ENCODE measurements at places on chromosomes 12 and 14.
A peak's percentile ranks its signal among the peaks of the same experiment; 100 is the strongest.

DNA sequence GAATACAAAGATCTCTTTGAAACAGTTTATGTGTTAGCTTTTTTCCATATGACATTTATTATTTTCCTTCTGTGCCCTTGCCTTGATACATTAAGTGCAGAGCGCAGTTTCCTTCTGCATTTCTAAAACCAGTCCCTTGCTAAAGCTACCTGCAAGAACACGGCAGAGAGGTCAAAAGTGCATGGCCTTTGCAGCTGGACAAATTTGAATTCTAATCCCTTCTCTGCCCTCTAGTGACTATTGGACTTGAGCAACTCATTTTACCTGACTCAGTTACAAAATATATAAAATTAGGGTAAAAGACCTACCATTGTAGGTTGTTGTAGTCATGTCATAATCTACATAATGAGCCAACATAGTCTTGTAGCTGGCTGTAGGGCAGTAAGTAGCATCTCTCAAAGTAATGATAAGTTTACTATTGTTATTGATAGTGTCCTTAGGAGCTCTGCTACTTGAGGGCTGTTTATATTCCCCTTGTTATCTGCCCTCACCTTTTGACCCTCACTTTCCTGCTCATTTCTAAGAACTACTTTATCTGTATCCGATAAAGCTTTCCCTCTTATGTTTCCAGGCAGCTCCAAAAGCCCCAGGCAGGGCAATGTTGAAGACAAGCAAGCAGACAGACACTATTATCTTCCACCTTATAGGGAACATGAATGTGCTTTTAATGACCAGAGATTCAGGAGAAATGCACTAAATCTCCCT, 120.0 kb upstream of the PDZRN4 start:
- no peak for DNase-seq

- no peak for DNase-seq
Observed at GRCh38 chr12:109718390-109718789, 4.8 kb downstream of the FAM222A start.

GRCh38 chr12:87439990-87440827, 589.0 kb downstream of the C12orf50 start:
- peak; percentile 65 for DNase-seq

- DNase-seq = no peak
Observed at GRCh38 chr12:53290661-53291060, 4.7 kb upstream of the PFDN5 start.

DNA sequence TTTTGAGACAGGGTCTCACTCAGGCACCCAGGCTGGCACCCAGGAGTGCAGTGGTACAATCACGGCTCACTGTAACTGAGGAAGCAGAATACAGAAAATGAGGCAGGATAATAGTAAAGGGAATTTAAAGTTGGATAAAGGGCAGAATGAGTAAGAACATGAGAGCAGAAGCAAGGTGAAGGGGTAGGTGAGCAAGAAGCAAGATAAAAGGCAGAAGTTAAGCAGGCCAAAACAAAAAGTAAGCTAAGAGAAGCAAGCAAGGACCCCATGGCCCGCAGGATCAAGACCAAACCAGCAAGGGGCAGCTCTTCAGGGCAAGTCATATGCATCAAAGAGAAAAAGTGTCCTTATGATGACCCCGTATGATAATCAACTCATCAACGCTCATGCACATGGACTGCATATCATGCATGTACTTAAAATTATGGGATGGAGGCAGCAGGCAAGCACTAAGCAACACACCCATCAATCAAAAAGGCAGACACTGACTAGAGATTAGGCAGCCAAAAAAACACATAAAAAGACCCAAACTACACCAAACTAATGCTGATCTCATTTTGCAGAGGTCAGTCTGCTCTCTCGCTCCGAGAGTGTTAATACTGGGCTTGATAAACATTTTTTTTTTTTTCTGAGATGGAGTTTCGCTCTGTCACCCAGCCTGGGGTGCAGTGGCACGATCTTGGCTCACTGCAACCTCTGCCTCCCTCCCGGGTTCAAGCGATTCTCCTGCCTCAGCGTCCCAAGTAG, 11.6 kb downstream of the TIMELESS start:
- DNase-seq = no peak

GRCh38 chr12:130203151-130203550, 40.9 kb downstream of the FZD10 start:
- DNase-seq = no peak

DNA sequence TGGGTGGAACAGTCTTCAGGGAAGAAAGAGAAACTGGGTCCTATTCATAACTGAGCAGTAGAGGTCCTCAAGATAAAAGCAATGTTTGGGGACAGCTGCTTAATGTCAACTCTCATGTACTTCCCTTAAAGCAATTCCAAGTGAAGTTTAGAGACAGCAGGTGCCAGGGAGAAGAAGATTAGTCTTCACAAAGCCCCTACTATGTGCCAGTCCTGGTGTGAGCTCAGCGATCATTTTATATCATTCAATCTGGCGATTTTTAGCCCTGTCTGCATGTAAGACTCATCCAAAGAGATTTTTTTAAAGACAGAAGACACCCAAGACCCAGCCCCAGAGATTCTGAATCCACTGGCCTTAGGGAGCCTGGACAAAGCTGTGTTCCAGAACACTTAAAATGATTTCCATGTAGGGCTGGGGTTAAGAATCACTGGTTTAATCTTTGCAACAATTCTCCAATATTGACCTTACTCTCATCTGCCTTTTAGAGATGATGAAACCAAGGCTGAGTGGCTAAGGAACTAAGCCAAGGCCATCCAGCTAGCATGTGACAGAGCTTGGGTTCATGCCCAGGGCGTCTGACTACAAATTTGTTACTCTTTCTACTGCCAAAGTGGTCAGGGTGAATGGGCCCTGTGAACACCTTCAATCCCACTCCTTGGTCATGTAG, 404.5 kb upstream of the TBX3 start:
- DNase-seq = no peak

DNA sequence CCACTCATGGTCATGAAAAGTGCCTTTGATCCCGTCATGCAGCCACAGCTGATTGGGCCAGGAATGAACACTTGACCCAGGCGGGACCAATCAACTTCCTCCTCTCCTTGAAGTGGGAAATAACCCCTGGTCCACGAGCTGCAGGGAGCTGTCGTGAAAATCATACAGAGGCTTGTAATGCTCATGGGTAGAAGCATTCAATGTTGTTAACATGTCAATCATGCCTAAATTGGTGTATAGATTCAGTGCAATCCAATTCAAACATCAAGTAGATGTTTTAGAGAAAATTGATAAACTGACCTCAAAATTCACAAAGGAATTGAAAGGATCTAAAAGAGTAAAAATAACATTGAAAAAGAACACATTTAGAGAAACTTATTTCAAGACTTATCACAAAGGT, 1019.0 kb upstream of the TMEM132C start:
- no peak for DNase-seq

DNA sequence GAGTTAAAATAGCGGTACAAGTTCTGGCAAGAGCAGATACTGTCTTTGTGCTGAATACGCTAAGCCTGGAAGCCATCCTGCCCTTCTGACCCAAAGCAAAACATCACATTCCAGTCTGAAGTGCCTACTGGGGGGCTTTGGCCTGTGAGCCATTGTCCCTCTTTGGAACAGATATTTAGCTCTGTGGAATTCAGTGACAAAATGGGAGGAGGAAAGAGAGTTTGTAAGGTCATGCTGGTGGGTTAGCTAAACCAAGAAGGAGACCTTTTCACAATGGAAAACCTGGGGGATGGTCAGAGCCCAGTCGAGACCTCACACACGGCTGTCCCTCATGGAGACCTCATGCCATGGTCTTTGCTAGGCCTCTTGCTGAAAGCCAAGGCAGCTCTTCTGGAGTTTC, 18.5 kb downstream of the EMP1 start:
- DNase-seq = no peak

GRCh38 chr14:67644428-67644827, 24.7 kb downstream of the ARG2 start:
- DNase-seq = no peak

DNA sequence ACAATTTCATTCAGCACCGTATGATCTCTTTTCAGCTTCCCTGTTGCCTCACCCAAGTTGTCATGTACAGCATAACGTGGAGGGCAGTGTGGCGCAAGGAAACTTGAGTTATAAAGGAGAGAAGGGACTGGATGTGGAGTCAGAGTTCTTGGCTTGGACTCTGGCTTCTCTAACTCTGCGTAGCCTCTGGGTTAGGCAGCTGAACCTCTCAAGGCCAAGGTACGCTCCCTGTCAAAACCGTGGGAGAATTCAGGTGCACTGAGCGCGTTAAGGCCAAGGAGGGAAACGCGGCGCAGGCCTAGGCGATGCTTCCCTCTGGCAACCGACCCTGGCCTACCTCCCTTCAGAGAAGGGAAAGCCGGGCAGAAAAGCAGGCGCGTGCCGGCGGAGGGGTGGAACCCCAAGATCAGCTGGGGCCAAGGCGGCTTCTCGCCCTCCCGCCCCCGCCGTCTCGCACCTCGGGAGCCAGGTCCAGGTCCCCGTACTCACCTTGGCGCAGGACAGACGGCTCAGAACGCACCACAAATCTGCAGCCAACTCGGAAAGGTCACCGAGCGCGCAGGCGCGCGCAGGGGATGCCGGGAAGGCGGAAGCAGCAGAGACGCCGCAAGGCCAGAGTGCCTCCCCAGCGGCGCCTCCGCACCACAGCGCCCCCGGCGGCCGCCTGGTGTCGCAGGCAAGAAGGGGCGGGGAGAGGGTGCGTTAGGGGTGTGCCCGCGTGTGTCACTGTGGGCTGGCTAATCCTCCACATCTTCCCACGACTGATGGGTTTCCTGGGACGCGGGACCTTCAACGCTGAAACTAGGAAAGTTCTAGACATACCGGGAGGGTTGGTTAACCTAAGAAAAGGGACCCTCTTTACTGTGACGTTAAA, 7.0 kb upstream of the TDRD9 start:
- peak; percentile 88 for DNase-seq

DNA sequence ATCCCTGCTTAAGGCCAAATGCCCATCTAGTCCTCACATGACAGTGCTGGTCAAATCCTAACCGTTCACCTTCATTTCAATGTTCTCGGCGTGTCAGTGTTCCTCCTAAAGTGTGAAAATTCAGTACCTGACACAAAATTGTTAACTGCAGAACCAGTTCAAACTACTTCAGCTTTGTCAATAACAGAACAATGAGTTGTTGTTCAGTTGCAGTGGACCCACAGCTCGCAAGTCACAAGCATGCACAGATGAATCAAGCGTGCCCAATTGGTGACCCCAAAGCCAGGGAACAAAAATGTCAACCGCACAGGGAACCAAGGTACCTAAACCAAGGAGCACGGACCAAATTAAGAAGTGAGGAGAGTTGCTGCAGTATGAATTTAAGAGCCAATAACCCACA, 23.2 kb downstream of the NRDE2 start:
- DNase-seq = no peak

DNA sequence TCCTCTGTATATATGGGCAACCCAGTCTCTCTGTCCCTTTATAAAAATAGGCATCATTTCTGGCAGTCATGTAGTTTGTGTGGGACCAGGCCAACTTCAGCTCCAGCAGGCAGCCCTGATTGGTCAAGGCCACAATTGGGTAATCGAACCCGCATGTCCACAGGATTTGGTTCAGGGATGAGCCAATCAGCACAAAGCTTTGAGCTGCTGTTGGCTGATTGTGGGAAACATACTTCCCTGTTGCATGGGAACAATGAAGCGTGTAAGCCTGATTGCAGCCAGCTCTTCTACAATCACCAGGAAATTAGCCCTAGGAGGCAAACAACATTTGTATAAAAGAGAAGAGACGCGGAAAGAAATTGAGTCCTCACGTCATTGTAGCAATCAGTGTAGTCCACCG, 328.6 kb downstream of the PCNX1 start:
- DNase-seq = no peak

GRCh38 chr14:27410981-27411380, 813.1 kb upstream of the NOVA1 start:
- DNase-seq = no peak

- peak; percentile 10 for DNase-seq
Observed at GRCh38 chr12:45191239-45191638, 24.7 kb upstream of the ANO6 start.

- no peak for DNase-seq
Observed at GRCh38 chr12:82968631-82969367, 282.1 kb downstream of the TMTC2 start.

- no peak for DNase-seq
Observed at GRCh38 chr14:24809135-24809534, 175.1 kb upstream of the GZMB start.

GRCh38 chr12:105576261-105576660, 245.8 kb downstream of the C12orf75 start:
- DNase-seq = no peak

- no peak for DNase-seq
Observed at GRCh38 chr12:332581-333205, 56.4 kb downstream of the KDM5A start.

DNA sequence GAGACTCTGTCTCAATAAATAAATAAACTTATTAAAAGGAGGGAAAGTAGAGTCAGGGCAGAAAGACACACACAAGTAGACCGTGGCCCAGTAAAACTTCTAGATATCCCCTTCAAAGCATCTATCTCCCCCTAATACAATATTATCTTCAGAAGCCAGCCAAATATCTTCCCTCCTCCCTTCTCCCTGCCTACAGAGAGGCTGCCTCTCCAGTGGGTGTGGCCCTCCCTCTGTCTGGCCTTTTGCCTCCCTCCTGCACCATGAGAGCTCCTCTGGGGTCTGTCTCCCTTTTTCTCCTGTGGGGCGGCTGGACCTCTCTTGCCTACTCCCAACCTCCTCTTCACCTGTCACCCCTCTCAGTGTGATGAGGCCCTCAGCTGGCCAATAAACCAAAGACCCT, 139.2 kb downstream of the EGLN3 start:
- no peak for DNase-seq
